ENCODE measurements at places on chromosomes 2 and 18.

GRCh38 chr2:53826587-53827397 lies 33.0 kb downstream of the GPR75 start:
- DNase-seq: no peak

GRCh38 chr2:34979148-34979547 lies 1376.4 kb upstream of the CRIM1 start:
- no peak for DNase-seq

GRCh38 chr18:58349650-58350049 lies 279.2 kb downstream of the ALPK2 start:
- no peak for DNase-seq

DNA sequence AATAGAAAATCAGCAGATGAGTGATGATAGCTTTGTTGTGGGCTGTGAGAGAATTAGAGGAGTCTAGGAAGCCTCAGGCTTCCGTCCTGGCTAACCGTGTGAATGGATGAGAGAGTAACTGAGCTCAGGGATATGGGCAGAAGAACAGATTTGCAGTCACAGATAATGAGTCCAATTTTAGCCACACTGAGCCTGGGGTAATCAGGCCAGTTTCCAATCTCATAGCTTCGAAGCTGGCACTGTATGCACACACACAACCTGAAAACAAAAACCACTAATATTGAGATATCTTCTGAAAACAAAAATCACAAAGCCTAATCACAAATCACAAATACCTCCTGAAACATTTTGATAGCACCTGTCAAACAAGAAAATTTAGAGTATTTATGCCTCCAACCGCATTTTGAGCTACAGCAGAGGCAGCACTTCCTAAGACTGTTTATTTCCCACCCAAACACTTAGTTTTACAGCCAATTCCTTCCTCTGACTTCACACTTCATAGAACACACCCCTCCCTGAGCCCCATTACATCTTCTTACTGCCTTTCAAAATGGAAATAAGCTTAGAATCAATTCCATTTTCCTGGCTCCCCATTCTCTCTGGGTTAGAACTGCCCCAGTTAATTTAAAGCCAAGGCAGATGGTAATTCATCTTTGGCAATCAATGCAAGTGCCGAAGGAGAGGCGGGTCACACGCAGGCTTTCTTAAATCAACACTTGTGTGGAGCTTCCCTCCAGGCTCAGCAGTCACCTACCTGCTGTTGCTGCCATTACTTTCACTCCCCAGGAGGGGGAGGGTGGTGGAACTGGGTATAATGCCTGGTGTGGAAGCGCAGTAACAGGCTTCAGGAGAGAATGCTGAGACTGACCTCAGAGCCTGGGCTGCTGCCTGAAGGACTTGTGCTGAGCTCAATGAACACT lies 18.9 kb downstream of the TTR start:
- no peak for DNase-seq

DNA sequence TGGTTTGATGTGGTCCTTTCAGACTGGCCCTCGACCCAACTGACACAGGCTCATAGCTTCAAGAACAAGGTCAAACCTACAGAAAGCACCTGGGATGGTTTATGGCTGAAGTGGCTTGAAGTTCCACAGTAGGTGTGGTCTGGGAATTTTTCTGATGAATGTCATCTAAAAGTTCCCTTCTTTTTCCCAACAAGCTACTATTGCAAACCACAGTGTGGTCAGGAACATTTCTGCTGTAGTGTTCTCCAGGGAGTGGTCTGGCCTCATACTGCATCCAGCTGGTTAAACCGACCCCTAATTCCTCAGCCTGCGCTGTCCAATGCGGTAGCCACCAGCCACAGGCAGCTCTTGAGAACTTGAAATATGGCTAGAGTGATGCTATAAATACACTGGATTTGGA lies 92.7 kb downstream of the FAM124B start:
- DNase-seq: no peak
